Activated T-helper 1 cell treated with anti-CD3 and anti-CD28 coated beads, Interleukin-2, amount 50 U/mL, for 16 hours (primary cell): ENCODE measurements at places on chromosomes 7 and 10.

GRCh38 chr10:113858541-113858940 is 4.1 kb downstream of the NHLRC2 start:
- no peak for DNase-seq

DNA sequence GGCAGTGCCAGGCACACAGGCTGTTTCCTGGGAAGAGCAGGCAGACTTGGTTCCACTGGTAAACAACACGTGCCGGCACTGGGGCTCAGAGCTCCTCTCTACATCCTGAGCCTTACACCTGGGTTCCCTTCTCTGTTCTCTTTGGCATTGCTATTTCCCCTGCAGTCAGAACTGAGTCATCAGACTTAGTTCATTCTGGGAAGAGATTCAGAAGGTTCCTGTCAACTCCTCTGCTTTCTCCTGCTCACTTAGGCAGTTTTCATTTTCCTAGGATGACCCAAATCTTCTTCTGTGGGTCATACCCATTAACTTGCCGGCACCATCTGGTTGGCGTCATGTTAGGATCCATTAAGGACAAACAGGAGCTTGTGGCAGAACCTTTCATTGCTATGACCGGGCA is 33.4 kb upstream of the LRRC18 start:
- DNase-seq = no peak

- no peak for DNase-seq
These were observed 10.5 kb upstream of the SRPK2 start for GRCh38 chr7:105399043-105399725.

- DNase-seq = no peak
These were observed 74.4 kb upstream of the EFCAB10 start for GRCh38 chr7:105655500-105656380.

GRCh38 chr7:132242192-132242812 is 334.0 kb downstream of the PLXNA4 start:
- no peak for DNase-seq

GRCh38 chr10:22133749-22134624 is 83.8 kb downstream of the EBLN1 start:
- DNase-seq = no peak

DNA sequence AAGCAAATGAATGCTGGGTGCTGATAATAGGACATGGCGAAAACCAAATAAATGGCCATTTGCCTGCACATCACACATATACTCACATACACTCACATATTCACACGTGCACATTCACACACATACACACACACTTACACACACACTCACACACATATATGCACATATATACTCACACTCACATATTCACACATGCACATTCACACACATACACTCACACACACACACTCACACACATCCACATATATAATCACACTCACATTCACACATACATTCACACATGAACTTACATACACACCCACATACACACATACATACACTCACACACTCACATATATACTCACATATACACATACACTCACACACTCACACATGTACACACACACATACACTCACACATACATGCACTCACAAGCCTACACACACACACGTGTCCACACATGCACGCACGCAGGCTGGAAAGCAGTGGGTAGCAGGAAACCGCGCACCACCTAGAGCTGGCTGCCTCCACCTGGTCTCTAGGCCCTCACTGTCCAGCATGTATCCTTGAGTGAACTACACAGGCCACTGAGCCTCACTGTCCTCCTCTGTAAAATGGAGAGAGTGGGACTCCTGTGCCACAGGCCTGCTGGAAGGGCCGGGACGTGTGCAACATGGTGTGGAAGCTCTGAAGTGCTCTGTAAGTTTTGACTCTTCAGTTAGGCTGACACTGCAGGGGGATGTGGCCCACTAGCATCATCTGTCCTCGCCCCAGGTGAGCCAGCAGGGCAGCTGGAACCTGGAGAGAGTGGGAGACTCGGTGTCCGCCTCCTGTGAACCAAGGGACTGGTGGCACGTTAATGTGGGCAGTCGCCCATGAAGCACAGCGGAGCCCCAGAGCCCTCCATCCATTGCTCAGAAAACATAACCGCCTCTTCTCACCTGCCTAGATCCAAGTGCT is 14.9 kb downstream of the TMEM72 start:
- no peak for DNase-seq
